SK-N-MC (cell line): ENCODE measurements at places on chromosomes 7 and 10.

DNA sequence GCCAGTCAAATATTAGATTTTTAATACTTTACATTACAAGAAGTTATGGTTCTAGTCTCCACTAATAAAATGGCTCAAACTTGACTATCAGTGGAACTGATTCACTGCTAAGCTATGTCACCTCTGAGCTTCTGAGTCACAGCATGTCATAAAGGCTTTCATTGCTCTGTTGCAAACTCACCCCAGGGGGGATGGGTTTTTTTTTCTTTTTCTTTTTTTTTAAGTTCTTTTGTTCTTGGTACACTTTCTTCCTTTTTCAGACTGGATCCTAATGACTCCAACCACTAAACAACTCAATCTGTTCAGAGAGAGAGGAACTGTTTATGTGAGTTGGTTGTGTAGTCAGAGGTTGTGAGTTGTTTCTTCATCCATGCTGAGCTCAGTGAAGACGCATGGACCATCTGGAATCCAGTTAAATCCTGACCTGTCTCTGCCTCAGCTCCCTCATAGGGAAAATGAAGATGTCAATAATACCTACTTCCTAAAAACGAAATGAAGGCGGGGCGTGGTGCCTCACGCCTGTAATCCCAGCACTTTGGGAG, 11.0 kb downstream of the MYOF start:
- no peak for DNase-seq

GRCh38 chr7:130877236-130877990, 143.4 kb upstream of the KLF14 start:
- no peak for DNase-seq

- no peak for DNase-seq
Observed at GRCh38 chr7:43479042-43479441, 103.9 kb upstream of the STK17A start.

DNA sequence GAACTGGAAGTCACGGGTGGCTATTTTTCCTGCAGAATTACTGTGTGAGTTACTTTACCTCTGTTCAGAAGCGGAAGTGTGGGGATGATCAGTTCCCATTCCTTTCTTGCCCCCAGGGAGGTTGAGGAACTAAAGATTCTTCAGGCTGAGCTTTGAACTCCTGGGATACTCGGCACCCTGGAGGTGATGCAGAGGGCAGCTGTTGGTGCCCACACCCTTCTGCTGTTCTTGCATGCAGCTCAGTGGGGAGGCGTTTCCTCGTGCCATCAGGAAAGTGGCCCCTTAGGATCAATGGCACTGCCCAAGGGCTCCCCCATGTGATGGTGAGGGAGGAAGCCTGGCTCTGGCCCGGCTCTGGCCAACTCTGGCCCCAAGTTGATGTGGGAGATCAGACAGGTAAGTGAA, 44.7 kb upstream of the MXI1 start:
- DNase-seq = no peak

DNA sequence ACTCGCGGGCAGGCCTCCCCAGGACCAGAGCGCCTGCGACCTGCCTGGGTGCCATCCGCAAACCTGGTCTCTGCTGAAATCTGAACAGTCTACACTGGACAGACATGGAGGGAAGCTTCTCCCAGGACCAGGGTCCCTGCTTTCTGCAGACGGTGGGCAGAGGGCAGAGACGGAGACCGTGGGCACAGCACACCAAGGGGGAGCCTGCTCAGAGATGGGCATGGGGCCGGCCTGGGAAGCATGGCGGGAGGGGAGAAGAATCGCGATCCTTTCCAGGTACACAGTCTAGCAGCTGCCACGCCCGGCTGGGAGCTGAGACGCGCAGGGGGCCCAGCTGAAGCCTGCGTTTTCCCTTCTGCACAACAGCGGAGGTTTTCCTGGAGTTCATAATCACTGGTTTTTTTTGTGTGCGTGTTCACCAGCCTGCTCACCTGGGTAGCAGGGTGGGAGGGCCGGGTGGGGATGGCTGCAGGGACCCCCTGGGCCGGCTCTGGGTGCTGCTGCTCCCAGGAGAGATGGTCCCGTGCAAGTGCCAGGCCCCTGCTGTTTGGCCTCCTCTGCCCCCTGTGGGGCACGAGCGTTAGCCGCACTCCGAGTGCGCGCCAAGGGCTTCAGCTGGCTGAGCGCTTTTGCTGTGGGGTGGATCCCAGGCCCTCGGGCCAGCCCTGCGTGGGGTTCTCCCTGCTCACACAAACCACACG, 448.8 kb downstream of the DNAJB6 start:
- DNase-seq = no peak

GRCh38 chr7:2299131-2299829, 15.0 kb downstream of the SNX8 start:
- no peak for DNase-seq

DNA sequence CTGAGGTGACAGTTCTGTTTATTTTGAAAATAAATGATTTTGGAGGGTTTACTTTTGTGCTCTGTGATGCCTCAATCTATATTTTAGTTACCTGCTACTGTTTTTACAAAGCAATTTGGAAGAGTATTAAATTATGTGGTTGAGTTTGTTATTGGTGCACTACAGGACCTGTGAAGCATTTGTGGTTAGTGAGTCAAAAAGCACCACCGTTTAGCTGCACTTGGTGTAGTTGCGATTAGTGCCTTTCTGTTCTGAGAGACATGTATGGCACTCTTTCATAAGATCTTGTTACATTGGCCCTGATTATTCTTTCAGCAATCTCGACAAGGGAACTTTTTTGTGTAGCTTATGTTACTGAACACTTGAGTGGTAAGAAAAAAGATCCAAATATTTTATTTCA, 132.2 kb downstream of the BBS9 start:
- no peak for DNase-seq

DNA sequence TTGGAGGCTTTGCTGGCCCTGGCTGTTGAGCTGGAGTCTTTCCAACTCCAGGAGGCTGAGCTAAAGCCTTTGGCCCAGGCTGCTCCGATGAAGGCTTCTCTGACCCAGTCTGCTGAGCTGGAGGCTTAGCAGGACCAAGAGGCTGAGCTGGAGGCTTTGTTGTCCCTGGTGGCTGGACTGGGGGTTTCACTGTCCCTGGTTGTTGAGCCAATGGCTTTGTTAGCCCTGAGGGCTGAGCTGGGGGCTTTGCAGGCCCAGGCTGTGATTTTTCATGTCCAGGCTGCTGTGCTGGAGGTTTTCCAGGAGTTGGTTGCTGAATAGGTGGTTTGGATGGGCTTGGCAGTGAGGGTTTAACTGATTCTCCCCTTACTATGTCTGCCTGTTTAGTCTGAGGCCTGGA, 7.3 kb downstream of the PCLO start:
- DNase-seq = no peak

GRCh38 chr7:80175744-80176143, 41.1 kb downstream of the GNAI1 start:
- no peak for DNase-seq

GRCh38 chr10:11430421-11431215, 180.8 kb downstream of the USP6NL start:
- DNase-seq = no peak

DNA sequence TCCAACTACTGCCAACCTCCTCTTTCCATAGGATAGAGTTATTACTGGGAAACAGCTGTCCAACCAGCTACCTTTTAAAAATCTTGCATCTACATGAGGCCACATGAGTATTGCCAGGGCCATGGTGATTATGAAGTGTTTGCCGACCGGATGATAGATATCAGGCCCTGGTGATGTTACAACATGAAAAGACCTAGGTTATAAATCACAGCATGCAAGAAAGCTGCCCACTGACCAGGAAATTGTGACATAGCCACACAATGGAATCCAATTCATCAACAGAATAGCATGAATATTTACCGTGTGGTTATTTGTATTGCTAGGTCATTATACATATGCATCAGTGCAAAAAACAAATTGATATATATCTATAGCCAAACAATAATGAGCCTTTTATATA, 517.0 kb downstream of the INHBA start:
- DNase-seq = no peak

DNA sequence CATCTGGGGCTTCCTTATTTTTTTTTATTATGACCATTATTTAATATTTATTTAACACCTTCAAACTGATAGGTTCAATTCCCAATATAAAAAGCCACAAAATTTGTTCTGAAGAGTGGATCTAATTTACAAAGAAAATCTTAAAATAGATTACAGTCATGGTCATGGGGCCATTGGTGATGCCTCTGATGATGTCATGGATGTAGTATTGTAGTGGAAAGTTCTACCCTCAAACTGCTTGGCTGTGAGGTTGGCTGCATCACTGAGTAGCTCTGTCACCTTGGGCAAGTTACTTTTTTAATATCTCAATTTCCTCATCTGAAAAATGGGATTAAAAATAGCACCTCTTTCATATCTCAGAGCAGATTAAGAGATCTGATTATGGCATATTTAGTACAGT, 128.5 kb downstream of the DKK1 start:
- no peak for DNase-seq

GRCh38 chr7:102935450-102936115, 22.8 kb downstream of the LRRC17 start:
- peak; percentile 32 for DNase-seq

DNA sequence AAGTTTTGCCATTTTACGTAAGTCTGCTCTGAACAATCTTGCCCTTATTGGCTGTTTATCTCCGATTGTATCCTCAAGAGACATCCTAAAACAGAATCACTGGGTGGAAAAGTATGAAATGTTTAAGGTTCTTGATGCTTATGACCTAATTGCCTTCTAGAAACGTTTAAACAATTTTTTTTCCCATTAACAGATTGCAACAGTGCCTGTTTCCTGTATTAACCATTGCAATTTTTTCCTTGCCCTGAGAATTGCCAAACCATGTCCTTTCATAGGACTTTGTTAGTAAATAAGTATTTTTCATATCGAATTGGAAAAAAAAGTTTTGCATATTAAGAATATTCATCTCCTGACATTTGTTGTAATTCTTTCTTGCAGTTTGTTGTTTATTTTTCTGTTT, 639.8 kb downstream of the INHBA start:
- no peak for DNase-seq

DNA sequence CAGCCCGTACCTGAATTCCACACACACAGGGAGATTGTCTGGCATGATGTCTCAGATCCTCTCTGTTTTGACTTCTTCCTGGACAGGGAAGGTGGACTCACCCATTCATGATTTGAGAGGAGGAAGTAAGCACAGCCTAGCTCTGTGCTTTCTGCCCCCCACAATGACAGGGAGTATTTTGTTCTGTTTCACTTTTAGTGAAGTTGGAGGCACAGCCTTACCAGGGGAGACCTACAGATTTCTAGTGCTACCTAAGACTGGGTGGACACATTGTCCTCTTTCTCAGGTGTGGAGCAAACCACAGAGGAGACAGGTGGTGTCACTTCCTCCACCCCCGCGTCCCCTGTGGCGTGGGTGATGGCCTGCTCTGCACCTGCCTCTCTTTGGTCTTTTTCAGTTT, 408.6 kb upstream of the PFKP start:
- no peak for DNase-seq
